T-helper 17 cell (primary cell): ENCODE measurements at places on chromosomes 5 and 9. TPM values are rescaled to one million over a fixed set of nuclear protein-coding genes. Genes with fewer than 3 reads are reported as not detected.

GRCh38 chr5:141681695-141682641 is at the start of gene ARAP3:
ARAP3 (minus strand) TSS chr5:141682230; CDS start chr5:141680486, 1,744 bp downstream.
- H3K27ac ChIP-seq, result peak within 1 kb of the TSS; percentile 24
- peak within 1 kb of the TSS; percentile 86 for H3K4me3 ChIP-seq
- H3K27me3 ChIP-seq, result no peaks in the 10 kb centered on the region
- DNase-seq, result no peak

MARVELD2 gene
- total RNA-seq, result 0.26 TPM

DNA sequence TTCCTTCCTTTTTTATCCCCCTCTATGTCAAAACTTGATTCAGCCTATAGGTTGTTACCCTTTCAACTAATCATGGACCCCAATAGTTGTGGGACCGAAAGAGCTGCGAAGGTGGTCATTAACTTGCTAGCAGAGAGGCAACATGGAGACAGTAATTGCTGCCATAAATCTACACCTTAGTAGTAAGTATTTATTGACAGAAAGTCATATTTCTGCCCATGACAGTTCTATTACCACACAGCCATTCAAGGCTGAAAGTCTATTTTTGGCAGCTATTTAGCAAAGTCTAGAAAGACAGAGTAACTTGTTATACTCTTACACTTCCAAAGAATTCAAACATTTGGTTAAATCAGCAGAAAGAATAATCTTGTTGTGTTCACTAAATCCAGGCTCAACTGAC is 236.2 kb downstream of the PRELID2 start:
- H3K4me1 ChIP-seq, result no peaks in the 10 kb centered on the region
- no peak overlapping the region for H3K27ac ChIP-seq
- no peaks in the 10 kb centered on the region for H3K36me3 ChIP-seq
- no peak for DNase-seq

DNA sequence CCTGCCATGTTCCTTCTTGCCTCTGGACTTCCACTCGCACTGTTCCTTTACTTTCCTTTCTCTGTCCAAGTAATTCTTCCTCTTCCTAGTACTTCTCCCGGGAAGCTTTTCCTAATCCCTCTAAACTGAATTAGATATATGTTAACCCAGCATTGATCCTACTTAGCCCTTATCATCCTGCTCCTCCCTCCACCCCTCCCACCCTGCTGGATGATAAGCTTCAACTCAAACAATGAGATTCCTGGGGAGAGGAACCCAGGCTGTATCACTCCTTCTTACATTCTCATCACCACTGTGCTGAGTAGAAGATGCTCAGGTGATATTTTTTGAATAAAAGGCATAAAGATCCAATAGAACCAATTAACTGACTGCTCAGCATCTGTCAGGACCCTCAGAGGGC is 45.7 kb downstream of the CDK5RAP2 start:
- H3K36me3 ChIP-seq, result peaks cover 25% of the 10 kb centered on the region
- no peaks in the 10 kb centered on the region for H3K27me3 ChIP-seq
- peaks cover 14% of the 10 kb centered on the region for H3K4me1 ChIP-seq
- H3K4me3 ChIP-seq, result no peak overlapping the region
- DNase-seq, result no peak
- H3K27ac ChIP-seq, result peak overlapping the region; percentile 24

GRCh38 chr5:111353035-111353434 is 128.9 kb downstream of the CAMK4 start:
- H3K27me3 ChIP-seq, result no peaks in the 10 kb centered on the region
- no peak overlapping the region for H3K4me3 ChIP-seq
- DNase-seq, result no peak
- H3K36me3 ChIP-seq, result peaks cover 6% of the 10 kb centered on the region
- peak overlapping the region; percentile 4 for H3K27ac ChIP-seq

DNA sequence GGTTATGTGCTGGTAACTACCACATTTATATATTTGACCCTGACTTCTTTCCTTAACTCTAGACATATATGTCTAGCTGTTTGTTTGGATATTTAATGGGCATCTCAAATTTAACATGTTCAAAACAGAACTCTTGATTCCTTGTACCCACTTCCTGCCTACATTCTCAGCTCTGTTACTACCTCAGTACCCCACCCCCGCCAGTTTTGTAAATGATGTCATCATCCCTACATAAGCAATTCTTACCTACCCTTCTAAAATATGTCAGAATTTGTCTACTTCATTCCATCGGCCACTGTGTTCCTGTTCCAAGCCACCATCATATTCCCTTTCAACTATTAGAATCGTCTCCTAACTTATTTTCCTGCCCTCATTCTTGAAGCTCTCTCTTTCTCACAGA is 4.8 kb downstream of the RAD50 start:
- H3K4me1 ChIP-seq, result peaks cover 20% of the 10 kb centered on the region
- no peak for DNase-seq

ZDHHC12 gene
- total RNA-seq, result 26.9 TPM

- no peak overlapping the region for H3K4me3 ChIP-seq
- H3K4me1 ChIP-seq, result no peaks in the 10 kb centered on the region
- no peak overlapping the region for H3K27ac ChIP-seq
- H3K36me3 ChIP-seq, result no peaks in the 10 kb centered on the region
These were observed 178.0 kb downstream of the ESM1 start for GRCh38 chr5:54807421-54807820.

DNA sequence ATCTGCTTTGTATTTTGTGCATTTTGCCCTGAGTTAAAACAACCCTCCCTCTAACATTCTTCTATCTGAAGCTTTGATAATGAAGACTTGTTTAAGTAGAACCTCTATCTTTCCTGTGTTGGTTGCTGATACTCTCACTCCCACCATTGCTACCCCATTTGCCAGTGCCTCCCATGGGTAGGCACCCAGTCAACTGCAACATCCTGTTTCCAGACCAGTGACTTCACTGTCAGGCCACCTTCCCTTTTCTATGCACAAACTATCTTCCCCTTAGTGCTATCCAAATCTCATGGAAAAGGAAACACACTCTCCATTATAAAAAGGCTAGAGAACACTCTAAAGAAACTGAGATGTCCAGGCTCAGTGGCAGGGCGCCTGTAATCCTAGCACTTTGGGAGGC is 5.6 kb upstream of the IARS1 start:
- H3K27me3 ChIP-seq, result no peaks in the 10 kb centered on the region
- H3K4me3 ChIP-seq, result peak overlapping the region; percentile 22
- peaks cover 6% of the 10 kb centered on the region for H3K36me3 ChIP-seq
- no peak overlapping the region for H3K27ac ChIP-seq
- H3K4me1 ChIP-seq, result peaks cover 23% of the 10 kb centered on the region

DNA sequence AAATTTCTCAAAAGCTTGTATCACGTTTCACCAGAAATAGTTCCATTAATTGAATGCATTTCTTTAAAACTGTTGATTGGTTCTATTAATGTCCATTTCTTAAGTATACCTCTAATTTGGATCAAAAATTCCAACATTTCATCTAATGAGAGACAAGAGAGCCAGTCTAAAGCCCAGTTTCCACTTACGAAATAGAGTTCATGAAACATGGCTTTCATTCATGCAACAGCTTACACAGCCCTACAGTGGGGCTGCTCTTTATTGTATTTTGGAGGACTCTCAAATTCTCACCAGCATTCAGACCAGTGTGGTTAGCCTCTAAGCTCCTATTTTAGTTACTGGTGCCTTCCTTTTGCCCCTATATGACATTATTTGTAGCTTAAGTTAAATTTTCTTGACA is 566.9 kb upstream of the RGMB start:
- H3K27me3 ChIP-seq, result no peaks in the 10 kb centered on the region
- H3K27ac ChIP-seq, result no peak overlapping the region
- no peak for DNase-seq
- H3K4me3 ChIP-seq, result no peak overlapping the region

GRCh38 chr9:126982215-126983002 is 67.8 kb downstream of the RALGPS1 start:
- peaks cover 7% of the 10 kb centered on the region for H3K27me3 ChIP-seq
- DNase-seq, result no peak
- no peak overlapping the region for H3K27ac ChIP-seq
- peaks cover 44% of the 10 kb centered on the region for H3K4me1 ChIP-seq
- no peak overlapping the region for H3K4me3 ChIP-seq
- H3K36me3 ChIP-seq, result no peaks in the 10 kb centered on the region

DNA sequence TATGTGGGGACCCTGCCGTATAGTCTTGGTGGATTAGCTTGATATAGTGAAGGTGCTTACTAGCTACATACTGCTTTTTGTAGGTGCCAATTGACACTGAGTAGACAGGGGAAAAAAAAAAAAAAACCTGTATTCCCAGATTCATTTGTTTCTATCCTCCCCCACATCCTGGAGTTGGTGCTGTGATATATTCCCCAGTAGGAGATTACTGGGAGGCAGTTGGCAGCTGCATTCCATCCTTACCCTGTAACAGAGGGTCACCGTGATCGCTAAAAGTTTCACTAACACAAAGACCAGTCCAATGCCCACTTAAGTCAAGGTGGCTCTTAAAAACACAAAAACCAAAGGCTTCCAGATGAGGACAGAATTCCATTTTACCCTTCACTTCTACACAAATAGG is 27.4 kb upstream of the TOMM5 start:
- peaks cover 2% of the 10 kb centered on the region for H3K36me3 ChIP-seq
- H3K4me3 ChIP-seq, result no peak overlapping the region
- DNase-seq, result no peak

DNA sequence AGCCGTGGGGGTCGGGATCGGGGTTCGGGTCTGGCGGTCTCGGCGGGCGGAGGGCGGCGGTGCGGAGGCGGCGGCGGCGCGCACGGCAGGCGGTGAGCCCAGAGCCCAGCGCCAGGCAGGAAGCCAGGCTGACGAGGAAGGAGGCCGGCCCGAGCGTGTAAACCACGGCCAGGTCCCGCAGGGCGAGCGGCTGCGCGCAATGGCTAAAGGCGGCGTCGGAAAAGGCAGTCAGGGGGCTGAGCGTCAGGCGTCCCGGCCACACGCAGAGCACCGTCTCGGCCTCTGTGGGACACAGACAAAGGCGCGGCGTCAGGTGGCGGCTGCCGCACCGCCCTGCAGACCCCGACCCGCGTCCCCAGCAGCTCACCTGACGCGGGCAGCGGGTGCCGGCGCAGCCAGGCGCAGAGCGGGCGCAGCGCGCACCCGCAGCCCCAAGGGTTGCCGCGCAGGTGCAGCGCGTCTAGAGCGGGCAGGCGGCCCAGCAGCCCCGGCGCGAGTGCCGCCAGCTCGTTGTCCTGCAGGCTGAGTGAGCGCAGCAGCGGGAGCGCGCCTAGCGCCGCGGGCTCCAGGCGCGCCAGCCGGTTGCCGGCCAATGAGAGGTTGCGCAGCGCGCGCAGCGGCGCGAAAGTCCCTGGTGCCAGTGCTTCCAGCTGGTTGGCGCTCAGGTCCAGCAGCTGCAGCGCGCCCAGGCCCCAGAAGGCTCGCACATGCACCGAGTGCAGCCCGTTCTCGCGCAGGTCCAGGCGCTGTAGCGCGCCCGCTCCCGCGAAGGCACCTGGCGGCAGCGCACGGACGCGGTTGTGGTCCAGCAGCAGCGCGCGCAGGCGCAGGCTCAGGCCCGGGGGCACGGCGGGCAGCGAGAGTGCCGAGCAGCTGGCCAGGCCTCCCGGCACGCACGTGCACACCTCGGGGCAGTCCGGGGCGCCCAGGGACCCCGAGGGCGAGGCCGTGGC is 671 bp downstream of the LRRC26 start:
- no peak overlapping the region for H3K27ac ChIP-seq
- no peak for DNase-seq
- H3K27me3 ChIP-seq, result peaks cover 29% of the 10 kb centered on the region
- H3K36me3 ChIP-seq, result no peaks in the 10 kb centered on the region
- H3K4me1 ChIP-seq, result peaks cover 6% of the 10 kb centered on the region
- H3K4me3 ChIP-seq, result peak overlapping the region; percentile 61

DNA sequence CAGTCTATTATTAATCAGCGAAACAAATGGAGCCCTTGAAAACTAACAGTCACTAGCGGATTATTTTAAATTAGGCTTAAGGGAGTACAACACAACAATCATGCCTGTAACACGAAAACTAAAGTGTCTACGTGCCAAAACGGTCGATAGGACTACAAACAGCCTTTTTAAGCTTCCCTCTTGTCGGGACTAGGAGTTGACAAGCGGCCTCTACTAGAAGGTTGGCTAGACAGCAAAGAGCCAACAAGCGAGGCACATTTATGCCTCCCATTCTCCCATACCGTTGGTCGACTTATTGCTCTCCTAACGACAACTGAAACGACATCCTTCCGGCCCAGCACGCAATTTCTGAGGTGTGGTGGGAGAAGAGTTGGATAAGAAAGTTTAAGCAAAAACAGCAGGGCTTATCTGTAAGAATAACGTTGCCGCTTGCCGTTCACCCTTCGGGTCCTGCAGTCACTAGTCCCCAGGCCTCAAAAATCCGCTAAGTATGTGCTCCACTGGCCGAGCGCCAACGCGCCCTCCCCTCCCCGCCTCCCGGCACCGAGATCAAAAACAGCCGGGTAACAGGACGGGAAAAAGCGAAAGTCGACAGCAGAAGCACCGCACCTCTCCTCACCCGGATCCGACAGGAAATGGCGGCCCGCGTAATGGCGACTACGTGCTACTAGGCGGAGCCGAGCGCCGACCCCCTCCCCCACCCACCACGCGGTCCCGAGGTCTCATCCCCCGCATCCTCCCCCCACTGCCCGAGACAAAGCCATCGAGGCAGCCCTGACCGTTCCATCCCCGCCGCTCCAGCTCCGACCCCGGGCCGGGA is 813 bp downstream of the HNRNPK start:
- peak overlapping the region; percentile 99 for H3K4me3 ChIP-seq
- H3K27ac ChIP-seq, result peak overlapping the region; percentile 98
- peaks cover 19% of the 10 kb centered on the region for H3K36me3 ChIP-seq
- no peaks in the 10 kb centered on the region for H3K27me3 ChIP-seq
- peaks cover 52% of the 10 kb centered on the region for H3K4me1 ChIP-seq
- peak; percentile 79 for DNase-seq

- no peak for DNase-seq
- H3K27me3 ChIP-seq, result peaks cover 4% of the 10 kb centered on the region
- H3K36me3 ChIP-seq, result peaks cover 3% of the 10 kb centered on the region
- H3K4me1 ChIP-seq, result peaks cover 7% of the 10 kb centered on the region
These were observed 32.3 kb upstream of the KIF2A start for GRCh38 chr5:62273687-62274086.
